OCI-LY7 (cell line): ENCODE measurements at places on chromosomes 3 and 15.

DNA sequence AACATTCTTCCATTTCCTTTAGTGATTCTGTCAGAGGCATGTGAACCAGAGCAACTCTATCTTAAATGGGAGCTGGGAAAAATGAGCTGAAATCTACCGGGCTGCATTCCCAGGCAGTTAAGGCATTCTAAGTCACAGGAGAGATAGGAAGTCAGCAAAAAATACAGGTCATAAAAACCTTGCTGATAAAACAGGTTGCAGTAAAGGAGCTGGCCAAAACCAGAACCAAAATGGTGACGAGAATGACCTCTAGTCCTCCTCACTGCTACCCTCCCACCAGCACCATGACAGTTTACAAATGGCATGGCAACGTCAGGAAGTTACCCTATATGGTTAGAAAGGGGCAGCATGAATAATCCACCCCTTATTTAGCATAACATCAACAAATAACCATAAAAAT lies 66.4 kb downstream of the B3GALNT1 start:
- DNase-seq = no peak

GRCh38 chr15:62445244-62445643 lies 280.2 kb upstream of the C2CD4B start:
- no peak for DNase-seq

- DNase-seq = no peak
Observed at GRCh38 chr3:11832981-11833905, 13.4 kb downstream of the TAMM41 start.

- DNase-seq = no peak
Observed at GRCh38 chr3:160980740-160981139, 124.4 kb downstream of the B3GALNT1 start.

GRCh38 chr15:85955501-85956391 lies 123.9 kb upstream of the AGBL1 start:
- DNase-seq = no peak

DNA sequence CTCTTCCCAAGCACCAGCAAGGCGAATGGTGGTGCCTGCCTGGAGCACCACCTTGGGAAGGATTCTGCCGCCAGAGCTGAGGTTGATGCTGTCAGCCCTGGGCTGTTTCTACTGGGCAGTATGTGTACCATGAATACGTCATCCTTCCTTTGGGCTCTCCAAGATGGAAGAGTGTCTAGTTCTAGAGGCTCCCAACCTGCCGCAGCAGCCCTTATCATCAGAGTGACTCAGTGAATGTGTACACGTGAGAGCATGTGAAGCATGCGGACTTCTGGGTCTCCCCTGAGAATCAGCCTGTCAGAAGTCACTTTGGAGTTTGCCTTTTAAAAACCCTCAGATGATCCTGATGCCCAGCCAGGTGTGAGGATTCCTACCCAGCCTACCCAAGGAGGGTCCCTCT lies 20.9 kb downstream of the PLA2G4D start:
- DNase-seq = no peak

DNA sequence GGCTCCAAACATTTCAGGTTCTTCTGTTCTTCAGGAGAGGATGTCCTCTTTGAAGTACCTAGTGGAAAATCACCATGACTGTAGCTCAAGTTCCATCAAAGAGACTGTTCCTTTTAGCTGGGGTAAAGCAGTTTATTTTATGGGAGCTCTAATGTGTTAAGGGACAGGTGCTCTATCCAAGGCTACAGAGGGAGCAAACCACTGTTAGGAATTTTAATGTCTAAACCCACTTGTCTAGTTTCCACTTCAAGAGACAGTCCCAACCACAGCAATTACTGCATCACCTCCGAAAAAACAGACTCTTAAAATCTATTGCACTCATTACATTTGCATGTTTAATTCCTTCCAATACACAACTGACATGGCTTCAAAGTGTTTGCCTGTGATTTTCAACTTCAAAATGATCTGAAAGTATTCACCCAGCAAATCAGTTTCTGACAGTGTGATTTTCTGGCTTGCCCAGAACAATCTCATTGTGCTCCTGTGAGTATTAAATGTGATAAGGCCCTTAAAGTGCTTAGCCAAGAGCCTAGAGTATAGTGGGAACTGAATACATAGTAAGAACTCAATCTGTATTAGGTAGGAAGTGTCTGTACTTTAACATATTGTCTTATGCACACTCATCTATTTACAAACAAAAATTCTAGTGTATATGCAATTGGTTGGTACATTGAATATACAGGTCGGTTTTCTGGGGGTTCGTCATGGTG lies 266.5 kb upstream of the CCDC54 start:
- no peak for DNase-seq

- DNase-seq = no peak
Observed at GRCh38 chr3:169147238-169148008, 516.1 kb downstream of the MECOM start.

- DNase-seq = no peak
Observed at GRCh38 chr15:80106051-80106450, 46.6 kb downstream of the ZFAND6 start.

DNA sequence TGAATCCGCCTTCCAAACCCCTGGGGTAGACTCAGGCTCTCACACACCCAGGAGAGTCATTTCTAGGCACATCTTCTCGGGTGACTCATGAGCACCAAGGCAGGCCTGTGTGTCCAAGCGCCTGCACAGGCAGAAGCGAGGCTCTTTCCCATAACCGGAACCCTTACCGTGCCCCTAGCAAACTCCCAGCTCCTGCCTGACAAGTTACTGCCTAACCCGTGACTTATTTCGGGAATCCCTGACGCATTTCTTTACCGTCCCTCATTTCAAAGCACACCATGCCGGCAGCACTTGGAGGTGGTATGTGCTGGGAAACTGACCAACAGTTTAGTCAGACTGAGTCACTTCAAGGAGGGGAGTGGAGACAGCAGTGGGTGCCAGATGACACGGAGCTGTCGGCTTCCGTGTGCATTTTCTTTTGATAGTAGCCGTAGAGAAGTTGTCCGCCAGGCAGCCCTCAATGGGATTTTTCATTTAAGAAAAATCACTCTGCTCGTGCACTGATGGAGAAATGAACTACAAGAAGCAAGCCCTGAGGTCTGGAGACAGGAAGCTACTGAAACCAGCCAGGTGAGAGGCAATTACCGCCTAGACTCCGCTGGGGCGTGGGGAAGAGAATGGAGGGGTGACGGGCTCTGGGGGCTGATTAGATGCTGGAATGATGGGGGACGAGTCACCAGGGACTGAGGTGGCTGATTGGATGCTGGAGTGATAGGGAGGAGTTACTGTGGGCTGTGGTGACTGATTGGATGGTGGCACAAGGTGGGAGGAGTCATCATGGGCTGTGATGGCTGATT lies 17.3 kb upstream of the HRH1 start:
- no peak for DNase-seq

DNA sequence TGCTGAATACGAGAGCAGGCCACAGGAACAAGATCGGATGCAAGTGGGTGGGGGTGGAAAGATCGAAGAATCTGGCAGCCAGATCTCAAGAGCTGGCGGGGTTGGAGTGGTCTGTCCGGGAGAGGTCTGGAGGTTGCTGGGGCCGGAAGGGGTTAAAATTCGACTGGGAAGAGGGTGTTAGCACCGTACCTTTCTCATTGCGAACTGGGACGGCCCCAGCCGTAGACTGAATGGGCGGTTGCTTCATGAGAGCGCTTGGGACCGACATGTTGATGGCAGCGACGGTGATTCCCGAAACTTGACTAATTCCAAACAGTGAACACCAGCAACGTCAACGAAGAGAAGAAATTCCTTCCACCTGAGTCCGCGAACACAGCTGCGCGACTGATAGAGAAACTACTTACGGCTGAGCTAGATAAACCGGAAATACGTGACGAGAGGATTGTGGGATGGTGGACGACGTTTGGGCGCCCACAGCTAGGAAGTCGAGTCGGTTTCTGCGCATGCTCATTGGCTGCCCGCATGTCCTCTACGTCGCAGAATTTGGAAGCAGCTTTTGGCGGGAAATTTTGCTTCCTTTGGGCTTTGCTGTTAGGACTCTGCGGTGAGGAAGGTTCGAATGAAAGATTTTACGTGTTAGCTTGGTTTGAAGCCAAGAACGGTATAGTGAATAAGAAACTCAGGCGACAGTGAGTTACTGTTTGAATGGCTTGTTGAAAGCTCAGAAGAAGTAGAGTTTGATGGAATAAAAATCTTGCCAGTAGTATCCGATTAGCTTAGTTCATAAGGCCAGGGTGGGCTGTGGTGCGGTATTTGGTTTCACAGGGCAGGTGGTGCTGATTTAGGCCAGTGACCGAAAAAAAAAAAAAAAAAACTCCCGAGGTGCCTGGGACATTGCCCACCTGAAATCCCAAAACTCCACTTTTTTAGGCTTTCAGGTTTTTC lies at the start of gene MFAP1:
MFAP1 (minus strand) TSS at position 389 of the 945 bp plus-strand sequence; CDS start at position 268, 121 bp downstream.
- peak; percentile 99 for DNase-seq

DNA sequence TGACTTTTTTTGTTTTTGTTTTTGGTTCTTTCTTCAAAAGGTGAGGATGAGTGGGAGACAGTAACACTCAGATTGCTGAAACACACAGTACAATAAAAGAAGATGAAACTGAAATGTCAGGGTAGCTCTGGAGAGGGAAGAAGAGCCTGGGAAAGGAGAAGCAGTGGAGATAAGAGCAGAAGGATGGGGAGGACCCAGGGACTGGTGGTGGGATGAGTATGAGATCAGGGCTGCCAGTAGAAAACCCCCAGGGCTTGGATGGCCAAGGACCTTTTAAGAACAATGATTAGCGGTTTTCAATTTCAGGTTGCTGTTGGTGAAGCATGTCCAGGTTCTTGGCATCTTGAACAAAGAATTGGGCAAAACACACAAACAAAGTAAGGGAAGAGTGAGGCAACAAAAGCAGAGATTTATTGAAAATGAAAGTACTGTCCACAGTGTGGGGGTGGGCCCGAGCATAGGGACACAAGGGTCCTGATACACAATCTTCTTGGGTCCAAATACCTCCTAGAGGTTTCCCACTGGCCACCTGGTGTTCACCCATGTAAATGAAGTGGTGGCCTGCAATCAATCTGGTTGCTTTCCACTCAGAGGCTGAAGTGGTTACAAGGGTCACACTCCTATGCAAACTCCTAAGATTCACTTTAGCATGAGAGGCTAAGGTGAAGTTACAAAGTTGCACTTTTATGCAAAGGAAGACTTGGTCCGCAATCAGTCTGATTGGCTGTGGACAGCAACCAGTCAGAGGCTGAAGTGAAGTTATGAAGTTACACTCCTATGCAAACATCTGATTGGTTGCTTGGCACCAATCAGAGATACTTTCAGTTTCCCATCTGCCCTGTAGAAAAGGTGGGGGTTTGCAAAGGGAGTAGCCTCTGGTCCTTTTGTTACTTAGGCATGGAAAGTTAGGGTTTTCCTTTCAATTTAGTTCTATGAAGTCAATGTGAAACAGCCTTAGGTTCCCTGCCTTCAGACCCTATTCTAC lies 26.1 kb upstream of the MFSD1 start:
- no peak for DNase-seq

GRCh38 chr15:41825572-41826535 lies 2.0 kb upstream of the JMJD7 start:
- no peak for DNase-seq

GRCh38 chr3:54862526-54862925 lies 65.3 kb downstream of the LRTM1 start:
- no peak for DNase-seq

DNA sequence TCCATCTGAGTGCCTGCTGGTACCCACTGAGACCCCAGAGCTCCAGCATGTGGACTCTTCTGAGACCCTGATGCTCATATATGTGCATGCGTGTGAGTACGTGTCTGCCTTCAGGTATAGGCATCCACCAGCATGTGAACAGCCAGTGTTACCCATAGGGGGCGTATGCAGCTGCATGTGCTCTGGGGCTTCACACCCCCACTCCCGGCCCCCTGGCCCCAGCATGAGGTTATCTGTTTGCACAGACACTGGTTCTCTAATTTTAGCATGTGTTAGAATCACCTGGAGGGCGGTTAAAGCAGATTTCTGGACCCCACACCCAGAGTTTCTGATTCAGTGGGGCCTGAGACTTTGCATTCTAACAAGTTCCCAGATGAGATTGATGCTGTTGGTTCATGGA lies 824 bp upstream of the CILP start:
- peak; percentile 67 for DNase-seq

DNA sequence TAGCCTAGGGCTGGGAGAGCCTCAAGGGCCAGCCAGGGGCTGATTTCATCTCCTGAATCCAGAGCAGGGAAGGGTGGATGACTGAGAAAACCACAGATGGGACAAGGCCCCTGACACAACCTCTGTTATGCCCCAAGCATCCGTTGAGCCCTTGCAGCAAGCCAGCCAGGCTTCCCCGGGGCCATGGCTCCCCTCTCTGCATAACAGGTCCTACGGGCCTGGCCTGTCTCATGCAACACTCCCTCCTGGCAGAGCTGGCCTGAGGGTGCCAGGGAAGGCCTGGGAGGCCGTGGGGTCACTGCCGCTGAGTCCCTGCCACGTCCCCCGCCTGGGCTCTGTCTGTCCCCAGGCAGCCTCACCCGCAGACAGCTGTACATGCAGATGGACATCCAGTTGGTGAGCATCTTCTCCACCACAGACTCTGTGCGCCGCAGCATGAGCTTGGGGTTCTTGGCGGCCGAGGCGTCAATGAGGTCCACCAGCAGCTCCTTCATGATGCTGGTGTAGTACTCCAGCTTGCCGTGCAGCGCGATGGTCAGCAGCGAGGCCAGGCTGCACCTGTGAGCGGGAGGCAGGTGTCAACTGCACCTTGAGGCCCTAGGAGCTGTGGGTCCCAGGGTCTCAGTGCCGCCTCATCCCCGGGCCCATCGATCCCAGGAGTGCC lies 22.1 kb downstream of the H1-8 start:
- DNase-seq = no peak

GRCh38 chr15:36658898-36659639 lies 79.6 kb downstream of the CDIN1 start:
- DNase-seq = no peak

GRCh38 chr3:4786431-4786830 lies 192.8 kb upstream of the BHLHE40 start:
- DNase-seq = no peak

DNA sequence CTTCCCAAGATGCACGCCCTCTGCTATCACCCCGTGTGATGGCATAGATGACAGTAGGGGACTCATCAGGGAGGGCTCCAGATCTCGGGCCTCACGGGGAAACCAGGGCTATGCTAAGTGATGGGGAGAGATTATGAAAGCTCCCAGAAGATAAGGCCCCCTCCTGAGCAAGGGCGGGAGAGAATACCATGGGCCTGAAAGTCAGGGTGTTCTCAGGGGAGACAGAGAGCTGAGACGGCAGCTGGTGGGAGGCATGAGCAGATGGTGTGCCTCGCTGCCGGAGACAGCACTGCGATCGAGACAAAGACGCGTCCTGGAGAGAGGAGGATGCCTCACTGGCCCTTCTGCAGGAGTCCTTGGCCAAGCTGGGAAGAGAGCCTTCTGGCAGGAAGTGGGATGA lies 106.5 kb upstream of the ADPGK start:
- no peak for DNase-seq

DNA sequence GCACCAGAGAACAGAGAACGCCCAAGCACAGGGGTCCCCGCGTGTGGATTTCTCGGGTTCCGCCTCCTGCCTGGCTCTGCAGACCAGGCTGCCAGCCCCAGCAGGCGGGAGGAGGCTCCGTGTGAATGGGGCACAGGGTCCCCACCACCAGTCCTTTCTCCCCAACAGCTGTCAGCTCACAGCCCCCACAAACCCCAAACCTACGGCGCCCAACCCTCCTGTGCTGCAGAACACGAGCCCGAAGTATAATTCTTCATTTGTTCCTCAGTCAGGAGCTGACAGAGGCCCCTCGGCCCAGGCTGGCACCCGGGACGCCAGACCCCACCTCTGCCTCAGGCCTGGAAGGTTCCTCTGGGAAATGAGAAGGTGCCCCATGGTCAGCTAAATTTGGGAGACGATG lies 78.0 kb downstream of the TBC1D2B start:
- no peak for DNase-seq

GRCh38 chr15:67914537-67915460 lies 75.0 kb upstream of the RNU6-1 start:
- no peak for DNase-seq

- no peak for DNase-seq
Observed at GRCh38 chr15:42984493-42985034, 64.0 kb upstream of the TTBK2 start.
